ENCODE measurements at places on chromosomes 6 and 20.

DNA sequence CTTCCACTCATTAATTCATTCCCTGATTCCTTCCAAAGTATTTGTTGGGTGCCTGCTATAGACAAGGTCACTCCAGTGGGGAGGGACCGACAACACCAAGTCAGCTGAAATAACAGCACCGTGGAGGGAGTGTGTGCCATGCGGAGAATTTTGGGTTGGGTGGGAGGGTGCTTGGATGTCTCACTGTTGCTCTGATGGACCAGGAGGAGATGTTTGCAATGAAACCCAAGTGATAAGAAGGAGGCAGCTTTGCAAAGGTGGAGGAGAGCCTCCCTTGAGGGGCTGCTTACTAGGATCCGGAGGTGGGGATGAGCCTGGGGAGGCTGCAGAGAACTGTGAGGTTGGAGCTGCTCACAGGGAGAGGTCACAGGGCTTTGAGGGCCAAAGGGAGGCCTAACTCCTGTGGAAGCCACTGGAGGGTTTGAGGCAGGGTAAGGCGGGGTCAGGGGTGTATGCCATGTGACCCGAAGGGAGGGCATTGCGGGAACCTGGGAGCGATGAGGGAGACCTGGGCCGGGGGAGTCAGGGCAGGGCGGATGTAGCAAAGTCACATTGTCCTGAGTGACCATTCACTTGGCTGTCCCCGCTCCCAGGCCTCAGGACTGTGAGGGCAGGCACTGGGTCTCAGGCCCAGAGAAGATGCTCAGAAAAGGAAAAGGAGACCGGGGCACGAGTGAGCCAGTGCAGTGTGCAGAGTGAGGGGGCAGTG lies 124.5 kb downstream of the PHACTR3 start:
- no peak for DNase-seq

DNA sequence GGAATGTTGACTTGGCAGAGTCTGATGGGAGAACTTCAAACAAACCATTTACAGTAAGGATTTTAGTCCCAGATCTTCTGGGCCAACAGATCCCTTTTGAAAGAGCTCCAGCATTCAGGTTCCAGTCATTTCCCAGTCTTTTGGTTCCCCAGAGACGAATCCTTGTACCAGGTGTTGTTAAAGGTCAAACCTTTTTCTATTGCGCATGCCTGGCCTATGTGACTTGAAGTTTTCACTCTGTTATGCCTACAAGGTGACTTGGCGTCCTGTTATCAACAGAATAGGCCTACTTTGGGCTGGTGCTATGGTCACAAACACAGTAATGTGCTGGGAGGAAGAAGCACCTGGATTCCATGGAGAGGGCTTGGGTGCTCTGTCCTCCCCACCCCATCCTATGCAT lies 52.3 kb downstream of the PXDC1 start:
- DNase-seq = no peak

- DNase-seq = no peak
These were observed 141.3 kb upstream of the ARG1 start for GRCh38 chr6:131431718-131432117.

- no peak for DNase-seq
These were observed 230.5 kb upstream of the KHDRBS2 start for GRCh38 chr6:62516291-62517141.

DNA sequence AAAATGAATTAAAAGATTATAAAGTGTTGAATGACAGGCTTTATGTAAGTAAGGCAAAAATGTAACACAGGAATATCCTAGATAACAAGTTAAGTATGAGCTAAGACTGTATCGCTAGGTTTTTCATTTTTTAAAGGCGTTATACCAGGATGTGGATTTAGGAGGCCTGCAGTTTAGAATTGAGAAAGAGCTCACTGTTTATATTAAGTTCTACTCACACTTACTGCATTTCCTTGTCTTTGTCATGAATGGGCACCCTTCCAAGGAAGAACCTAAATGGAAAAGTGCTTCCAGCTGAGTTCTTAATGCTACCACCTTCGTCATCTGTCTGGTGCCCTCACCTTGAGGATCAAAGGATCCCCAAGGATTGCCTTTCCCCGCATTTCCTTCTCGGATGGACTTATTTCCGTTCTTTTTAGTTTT lies 148.7 kb downstream of the SOX4 start:
- peak; percentile 67 for DNase-seq

DNA sequence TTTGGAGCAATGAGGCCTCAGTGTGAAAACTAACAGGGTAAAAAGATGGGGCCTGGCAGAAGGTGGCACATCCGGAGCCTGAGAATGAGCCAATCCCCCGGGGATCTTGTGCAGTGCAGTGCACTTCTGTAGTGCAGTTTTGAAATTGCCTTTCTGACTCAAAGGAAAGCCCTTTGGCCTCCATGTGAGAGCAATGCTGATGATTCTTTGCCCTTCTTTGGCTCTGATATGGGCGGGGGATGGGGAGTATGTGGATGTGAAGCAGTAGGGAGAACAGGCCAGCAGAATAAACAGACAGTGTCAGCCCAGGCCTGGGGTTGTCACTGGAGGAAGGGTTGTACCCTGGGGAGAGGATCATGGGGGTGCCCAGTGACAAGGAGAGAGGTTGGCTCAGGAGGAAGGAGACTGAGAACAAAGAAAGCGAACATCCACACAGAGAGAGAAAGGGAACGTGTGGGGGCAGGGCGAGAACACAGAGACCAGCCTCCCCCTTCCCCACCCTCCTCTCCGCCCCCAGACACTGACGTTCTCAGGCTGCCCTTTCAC lies 351.2 kb downstream of the CDC5L start:
- peak; percentile 94 for DNase-seq

- DNase-seq = no peak
These were observed 153.1 kb upstream of the INSM1 start for GRCh38 chr20:20214757-20215275.

DNA sequence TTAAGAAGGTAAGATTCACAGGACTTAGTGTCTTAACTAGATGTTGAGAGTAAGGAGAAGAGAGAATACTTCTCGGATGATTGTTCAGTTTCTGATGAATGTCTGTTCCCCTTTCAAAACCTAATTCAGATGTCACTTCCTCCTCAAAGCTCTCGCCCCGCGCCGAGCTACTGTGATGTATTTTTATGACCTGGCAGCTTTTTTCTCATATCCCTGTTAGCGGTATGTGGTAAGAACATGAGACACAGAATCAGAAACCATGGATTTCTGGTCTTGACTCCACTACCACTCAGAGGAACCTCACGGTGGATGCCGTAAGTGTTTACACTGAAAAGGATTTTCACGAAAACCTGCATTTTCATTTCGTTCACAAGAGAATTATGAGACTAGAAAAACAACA lies 48.4 kb downstream of the CEP43 start:
- DNase-seq = no peak

GRCh38 chr6:36515844-36516243 lies 31.4 kb downstream of the STK38 start:
- DNase-seq = no peak

- DNase-seq = no peak
These were observed 53.3 kb upstream of the L3MBTL3 start for GRCh38 chr6:129965096-129965495.

DNA sequence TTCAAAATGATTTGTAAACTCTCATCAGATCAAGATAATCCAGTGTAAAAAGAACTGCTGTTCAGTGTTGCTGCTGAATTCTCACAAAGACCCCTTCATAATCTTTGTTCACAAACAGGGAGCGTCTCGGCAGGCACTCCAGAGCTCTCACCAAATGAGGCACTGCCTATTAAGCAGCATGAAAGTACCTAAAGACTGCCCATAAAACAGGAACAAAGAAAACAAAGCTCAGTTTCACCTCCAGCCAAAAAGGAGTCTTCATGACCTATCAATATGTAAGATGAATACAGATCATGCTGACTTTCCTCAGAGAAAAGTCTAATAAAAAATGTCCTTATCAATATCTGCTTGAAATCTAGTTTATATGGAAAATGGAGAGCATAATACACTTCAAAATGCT lies 41.8 kb downstream of the GPR63 start:
- no peak for DNase-seq

GRCh38 chr6:45917439-45917838 lies 98.2 kb downstream of the CLIC5 start:
- peak; percentile 4 for DNase-seq
